ENCODE measurements at places on chromosomes 2 and 18.

DNA sequence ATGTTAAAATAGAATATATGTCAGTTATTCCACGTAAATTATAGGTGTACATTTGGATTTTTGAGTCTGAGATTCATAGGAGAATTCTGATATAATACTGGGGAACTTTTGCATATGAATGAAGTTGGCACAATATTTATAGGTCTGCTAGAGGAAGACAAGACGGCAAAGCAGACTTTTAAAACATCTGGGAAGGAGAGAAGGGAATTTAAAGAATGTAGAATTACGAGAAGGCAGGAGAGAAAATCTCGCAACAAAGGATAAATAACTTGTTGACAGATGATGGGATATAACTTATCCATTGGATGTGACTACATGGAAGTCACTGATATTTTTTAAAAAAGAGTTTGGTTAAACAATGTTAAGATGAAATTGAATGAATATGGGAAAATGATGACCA is 615.6 kb downstream of the ERBB4 start:
- DNase-seq = no peak

GRCh38 chr2:66565291-66565690 is 130.4 kb downstream of the MEIS1 start:
- DNase-seq = no peak

GRCh38 chr2:150428641-150429040 is 58.8 kb downstream of the RND3 start:
- no peak for DNase-seq

DNA sequence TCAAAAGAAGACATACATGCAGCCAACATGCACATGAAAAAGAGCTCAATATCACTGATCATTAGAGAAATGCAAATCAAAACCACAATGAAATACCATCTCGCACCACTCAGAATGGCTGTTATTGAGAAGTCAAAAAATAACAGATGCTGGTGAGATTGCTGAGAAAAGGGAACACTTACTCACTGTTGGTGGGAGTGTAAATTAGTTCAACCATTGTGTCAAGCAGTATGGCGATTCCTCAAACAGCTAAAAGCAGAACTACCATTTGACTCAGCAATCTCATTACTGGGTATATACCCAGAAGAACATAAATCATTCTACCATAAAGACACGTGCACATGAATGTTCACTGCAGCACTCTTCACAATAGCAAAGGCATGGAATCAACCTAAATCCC is 95.5 kb upstream of the XIRP2 start:
- no peak for DNase-seq

GRCh38 chr2:21250673-21251072 is 126.9 kb downstream of the TDRD15 start:
- no peak for DNase-seq

GRCh38 chr2:218815649-218816048 is 16.0 kb downstream of the PRKAG3 start:
- DNase-seq = no peak

DNA sequence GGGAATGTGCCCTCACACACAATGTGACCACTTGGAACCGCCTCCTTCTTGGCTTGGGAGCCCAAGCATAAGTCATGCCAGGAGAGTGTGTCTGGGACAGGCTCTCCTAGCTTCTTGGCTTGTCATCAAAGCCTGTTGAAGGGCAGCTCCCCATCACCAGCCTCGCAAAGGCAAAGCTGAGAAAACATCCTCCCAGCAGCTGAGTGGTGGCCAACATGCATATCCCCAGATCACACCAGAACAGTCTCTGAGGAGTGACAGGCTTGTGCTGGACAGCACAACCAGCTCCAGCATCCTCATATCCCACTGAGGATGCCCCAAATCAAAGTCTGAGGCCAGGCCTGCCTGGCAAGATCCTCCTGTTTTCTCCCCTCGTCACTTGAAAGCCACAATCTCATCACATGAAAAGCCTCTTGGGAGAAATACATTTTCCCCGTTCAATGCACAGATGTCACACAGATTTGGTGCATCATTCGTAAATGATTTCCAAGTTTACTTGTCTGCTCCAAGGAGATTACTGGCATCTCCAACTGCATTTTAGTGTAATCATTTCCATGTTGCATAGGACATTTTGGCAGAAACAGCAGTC is 269.3 kb downstream of the TTC32 start:
- DNase-seq = no peak

GRCh38 chr2:201973305-201973928 is 60.2 kb upstream of the FZD7 start:
- no peak for DNase-seq

- DNase-seq = no peak
Observed at GRCh38 chr18:10913919-10914318, 235.4 kb downstream of the PIEZO2 start.

DNA sequence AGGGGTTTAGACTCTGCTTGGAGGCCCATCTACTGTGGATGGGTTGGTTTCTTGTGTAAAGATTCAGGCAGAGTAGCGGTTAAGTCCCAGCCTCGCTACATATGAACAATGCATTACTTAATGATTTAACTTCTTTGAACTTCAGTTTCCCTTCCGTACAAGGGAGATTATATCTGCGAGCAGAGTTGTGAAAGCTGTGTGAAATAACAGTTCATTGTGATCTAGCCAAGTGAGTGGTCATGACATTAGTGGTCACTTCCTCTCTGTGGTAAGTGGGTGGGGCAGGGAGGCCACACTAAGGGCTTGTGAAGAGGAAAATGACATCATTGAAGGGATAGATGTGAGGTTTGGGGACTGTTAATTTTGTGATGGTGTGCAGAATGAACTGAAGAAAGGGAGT is 14.1 kb upstream of the MEX3C start:
- DNase-seq = peak; percentile 1

- DNase-seq = no peak
Observed at GRCh38 chr2:38610851-38611801, 8.4 kb upstream of the HNRNPLL start.

GRCh38 chr18:24923138-24923537 is 428.8 kb downstream of the ZNF521 start:
- no peak for DNase-seq

DNA sequence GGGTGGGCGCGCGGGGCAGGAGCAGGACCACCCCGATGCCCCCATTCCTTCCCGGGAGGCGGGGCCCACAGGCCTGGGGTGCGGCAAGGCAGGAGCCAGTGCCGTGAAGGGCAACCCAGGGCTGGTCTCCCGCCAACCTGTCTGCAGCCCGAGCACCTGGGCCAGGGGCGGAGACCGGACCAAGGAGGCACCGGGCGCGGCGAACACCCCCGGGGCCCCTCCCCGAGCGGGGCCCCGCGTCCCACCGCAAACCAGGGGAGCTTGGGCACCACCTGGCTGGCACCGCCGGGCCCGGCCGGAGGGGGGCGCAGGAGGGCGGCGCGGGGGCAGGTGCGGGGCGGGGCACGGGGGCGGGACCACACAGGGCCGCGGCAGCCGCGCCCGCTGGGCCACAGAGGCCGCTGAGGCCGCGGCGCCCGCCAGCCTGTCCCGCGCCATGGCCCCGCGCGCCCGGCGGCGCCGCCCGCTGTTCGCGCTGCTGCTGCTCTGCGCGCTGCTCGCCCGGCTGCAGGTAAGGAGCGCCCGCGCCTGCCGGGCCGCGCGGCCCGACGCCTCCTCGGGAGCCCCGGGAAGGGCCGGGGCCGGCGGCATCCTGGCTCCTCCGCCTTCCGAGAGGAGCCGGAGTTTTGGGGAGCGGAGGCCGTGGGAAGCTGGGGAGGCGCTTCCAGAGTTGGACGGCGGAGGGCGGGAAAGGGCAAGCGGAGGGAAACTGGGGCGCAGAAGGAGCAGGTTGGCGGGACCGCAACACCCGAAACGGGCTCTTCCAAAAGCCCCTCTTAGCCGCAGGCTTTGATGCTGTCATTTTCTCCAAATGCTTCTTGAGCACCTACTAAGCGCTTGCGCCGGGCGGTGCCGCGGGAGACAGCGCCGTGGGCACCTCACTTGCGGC is at the start of gene TNFRSF11A:
TSS of gene TNFRSF11A (plus strand) at position 394 of the 889 bp plus-strand sequence. CDS start at position 437, 43 bp downstream.
- no peak for DNase-seq

DNA sequence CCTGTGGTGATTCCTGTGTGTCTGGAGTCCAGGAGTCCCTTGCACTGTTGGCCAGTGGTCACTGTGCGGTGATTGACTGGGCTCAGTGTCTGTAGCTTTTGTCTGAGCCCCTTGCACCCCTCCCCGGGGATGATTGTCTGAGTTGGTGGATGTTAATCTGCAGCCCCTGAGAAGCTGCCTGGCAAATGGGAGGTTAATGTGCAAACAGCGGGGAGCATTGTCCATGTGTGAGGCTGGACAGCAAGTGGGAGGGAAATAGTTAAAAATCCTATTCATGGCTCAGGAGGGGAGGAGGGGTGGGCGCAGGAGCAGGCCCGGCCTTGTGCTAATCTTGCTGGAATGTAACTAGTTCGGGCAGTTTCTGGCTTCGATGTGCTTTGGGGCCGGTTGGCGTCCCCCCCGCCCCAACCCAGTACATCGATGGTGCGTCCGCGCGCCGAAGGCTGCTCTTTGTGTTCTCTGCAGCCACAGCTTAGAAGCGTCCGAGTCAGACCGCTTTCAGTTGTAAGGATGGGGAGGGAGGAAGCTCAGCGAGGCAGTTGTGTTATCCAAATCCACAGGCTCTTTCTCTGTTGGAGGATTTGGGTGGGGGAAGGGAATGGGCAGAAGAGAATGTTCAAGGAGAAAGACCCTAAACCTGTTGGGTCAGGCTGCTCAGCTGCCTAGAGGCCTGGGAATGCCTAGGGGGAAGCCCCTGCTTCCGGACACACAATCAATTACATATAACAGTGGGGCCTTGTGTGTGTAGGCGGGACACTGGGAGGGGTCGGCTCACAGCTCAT is 71.8 kb downstream of the TGOLN2 start:
- DNase-seq = no peak

GRCh38 chr2:12661489-12661888 is 55.2 kb upstream of the TRIB2 start:
- DNase-seq = no peak

DNA sequence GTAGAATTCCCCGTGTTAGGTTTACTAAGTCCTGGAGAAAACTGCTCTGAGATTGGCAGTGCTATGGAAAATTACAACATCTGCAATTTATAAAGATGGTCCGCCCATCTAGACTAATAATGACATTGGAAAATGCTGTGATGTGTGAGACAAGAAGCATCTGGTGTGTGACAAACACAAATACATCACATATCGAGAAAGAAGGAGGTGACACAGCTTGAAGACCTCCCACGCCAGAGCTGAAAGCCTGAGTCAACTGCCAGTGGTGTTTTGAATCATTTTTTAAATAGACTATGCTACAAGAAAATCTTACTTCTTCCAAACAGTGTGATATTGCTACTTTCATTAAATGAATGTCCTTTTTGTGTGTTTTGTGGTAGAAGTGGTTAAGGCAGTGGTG is 8.6 kb upstream of the ANO7 start:
- DNase-seq = no peak

GRCh38 chr18:35051641-35052377 is 10.6 kb downstream of the MAPRE2 start:
- no peak for DNase-seq

GRCh38 chr2:193935114-193935513 is 1721.9 kb upstream of the SLC39A10 start:
- DNase-seq = no peak

DNA sequence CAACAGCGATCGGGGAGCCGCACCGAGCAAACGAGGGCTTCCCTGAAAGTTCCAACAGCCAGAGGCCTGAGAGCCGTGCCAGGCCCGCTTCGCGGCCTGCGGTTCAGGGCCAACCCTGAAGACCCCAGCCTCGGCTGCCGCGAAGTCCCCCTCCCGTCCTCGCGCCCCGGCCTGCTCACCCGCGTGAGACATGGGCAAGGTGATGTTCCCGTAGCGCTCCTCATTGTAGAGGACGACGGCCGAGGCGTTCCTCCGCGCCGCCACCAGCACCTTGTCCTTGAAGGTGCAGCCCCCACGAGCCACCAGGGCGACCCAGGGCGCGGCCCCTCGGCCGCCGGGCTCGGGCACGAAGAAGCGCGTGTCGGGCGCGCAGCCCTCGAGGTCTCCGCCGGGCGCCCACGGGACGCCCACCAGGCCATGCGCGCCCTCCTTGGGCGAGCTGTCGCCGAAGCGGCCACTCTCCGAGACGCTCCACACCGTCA is 510 bp downstream of the RNF149 start:
- no peak for DNase-seq

- no peak for DNase-seq
Observed at GRCh38 chr2:111985514-111985913, 69.6 kb upstream of the TMEM87B start.

- no peak for DNase-seq
Observed at GRCh38 chr18:74957588-74958224, 251.2 kb downstream of the PTGR3 start.

- DNase-seq = no peak
Observed at GRCh38 chr18:62979900-62980299, 264.6 kb downstream of the PHLPP1 start.

GRCh38 chr2:65655000-65655399 is 222.6 kb upstream of the SPRED2 start:
- DNase-seq = no peak

- DNase-seq = no peak
Observed at GRCh38 chr2:200193791-200194190, 112.7 kb upstream of the SPATS2L start.

DNA sequence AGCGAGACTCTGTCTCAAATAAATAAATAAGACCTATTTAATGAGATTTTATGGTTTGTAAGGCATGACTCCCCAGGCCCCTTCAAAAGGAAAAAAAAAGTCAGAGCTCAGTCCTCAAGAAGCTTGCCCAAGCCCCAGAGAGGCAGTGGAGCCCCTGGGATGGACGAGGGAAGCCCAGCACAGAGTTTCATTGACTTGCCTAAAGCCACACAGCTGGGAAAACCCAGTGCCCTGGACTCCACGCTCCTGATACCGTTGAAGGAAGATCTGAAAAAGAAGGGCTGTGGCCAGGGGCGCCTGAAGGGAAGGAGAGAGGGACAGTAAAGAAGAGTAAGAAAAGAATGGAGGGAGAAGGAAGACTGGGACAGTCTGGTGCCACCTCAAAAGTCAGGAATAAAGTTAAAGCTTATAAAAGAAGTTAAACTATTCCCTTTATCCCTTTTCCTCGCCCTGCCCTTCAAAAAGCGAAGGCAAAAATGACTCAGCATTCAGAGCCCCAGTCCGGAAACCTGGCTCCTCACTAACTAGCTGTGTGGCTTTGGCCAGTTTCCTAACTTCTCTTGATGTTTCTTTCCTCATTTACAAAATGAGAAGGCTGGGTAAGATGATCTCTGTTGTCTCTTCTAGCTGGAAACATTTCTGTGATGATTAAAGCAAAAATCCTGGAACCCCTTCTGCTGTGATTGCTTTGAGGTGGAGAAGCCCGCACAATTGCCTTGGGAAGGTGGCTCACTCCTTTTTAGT is 46.7 kb downstream of the LYPD1 start:
- no peak for DNase-seq

GRCh38 chr2:96148410-96149217 is 3.4 kb upstream of the DUSP2 start:
- DNase-seq = peak; percentile 52

- no peak for DNase-seq
Observed at GRCh38 chr2:45825001-45825651, 173.7 kb downstream of the PRKCE start.

GRCh38 chr2:230262246-230262645 is 36.7 kb downstream of the SP140 start:
- no peak for DNase-seq

DNA sequence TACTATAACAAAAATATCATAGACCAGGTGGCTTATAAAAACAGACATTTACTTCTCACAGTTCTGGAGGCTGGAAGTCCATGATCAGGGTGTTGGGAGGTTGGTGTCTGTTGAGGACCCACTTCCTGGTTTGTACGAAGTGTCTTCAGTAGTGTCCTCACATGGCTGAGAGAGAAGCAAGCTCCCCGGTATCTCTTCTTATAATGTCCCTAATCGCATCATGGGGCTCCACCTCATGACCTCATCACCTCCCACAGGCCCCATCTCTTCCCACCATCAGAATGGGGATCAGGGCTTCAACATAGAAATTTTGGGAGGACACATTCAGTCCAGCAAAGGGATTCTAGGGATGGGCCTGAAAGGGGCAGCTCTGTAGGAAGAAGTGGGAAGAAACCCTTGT is 4.8 kb upstream of the NIFK start:
- no peak for DNase-seq
